Activated naive CD8-positive, alpha-beta T cell treated with anti-CD3 and anti-CD28 coated beads for 36 hours (primary cell): ENCODE measurements at places on chromosomes 16 and 17. TPM values are rescaled to one million over a fixed set of nuclear protein-coding genes. Genes with fewer than 3 reads are reported as not detected.

DNA sequence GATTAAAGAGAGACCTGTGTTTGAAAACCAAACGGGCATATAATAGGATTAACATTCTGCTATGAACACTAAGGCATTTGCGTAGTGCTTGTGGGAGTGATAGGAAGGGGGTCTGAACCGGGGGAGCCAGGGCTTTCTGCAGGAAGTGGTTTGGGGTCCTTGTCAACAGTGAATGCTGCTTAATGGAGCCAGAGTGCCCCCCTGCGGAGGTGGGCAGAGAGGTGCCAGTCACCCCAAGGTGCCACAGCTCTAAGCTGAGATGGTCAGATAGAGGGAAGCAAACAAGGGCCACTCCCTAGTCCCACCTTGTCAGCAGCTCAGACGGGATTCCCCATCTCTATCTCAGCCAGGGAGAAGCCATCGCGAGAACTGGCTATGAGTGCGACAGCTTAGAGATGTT, 17.7 kb downstream of the NAA60 start:
- H3K4me3 ChIP-seq, result no peak overlapping the region
- no peaks in the 10 kb centered on the region for H3K27me3 ChIP-seq
- peaks cover 49% of the 10 kb centered on the region for H3K4me1 ChIP-seq
- peaks cover 14% of the 10 kb centered on the region for H3K36me3 ChIP-seq
- peak overlapping the region; percentile 83 for H3K27ac ChIP-seq

DNA sequence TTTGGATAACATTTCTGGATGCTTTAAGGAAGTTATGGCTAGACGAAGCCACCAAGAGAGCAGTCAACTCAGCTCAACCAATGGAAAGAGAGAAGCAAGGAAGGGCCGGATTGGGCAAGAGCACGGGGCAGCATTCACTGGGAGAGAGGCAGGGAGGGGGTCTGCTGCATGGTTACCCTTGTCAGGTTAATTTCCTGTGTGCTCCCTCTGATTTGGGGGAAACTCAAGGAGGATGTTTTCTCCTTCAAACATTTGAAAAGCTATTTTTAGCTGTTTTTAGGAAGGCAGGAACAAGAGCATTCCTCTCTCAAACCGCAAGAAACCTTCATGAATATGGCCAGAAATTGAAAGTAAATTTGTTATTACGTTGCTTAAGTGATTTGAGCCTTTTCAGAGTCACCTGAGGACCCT, 118.5 kb upstream of the ZFHX3 start:
- DNase-seq, result no peak
- no peak overlapping the region for H3K4me3 ChIP-seq
- no peaks in the 10 kb centered on the region for H3K36me3 ChIP-seq
- peaks cover 4% of the 10 kb centered on the region for H3K4me1 ChIP-seq
- H3K27ac ChIP-seq, result no peak overlapping the region

DNA sequence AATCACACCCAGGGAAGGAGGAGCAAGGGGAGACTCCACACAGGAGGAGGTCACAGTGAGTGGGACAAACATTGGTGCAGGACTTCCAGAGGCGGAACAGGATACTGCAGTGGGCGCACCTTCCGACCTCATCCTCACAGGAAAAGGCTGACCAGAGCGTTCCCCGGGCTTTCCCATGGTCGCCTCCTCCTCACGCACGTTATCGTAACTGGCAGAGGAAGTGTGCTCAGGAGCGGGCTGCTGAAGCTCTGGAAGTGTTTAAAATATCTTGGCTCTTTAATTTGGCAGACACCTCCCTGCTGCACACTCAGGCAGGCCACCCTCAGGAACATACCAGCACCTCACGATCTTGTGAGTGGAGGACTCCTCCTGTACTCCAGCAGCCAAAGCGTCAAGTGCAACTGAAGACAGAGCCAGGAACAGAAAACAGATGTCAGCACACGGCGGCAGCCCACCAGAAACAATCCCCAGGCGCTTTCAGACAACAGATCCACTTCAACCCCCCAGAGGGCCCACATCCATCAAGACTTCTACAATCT, 17.5 kb downstream of the FANCA start:
- H3K27me3 ChIP-seq, result no peaks in the 10 kb centered on the region
- no peak overlapping the region for H3K27ac ChIP-seq
- no peaks in the 10 kb centered on the region for H3K4me1 ChIP-seq

DNA sequence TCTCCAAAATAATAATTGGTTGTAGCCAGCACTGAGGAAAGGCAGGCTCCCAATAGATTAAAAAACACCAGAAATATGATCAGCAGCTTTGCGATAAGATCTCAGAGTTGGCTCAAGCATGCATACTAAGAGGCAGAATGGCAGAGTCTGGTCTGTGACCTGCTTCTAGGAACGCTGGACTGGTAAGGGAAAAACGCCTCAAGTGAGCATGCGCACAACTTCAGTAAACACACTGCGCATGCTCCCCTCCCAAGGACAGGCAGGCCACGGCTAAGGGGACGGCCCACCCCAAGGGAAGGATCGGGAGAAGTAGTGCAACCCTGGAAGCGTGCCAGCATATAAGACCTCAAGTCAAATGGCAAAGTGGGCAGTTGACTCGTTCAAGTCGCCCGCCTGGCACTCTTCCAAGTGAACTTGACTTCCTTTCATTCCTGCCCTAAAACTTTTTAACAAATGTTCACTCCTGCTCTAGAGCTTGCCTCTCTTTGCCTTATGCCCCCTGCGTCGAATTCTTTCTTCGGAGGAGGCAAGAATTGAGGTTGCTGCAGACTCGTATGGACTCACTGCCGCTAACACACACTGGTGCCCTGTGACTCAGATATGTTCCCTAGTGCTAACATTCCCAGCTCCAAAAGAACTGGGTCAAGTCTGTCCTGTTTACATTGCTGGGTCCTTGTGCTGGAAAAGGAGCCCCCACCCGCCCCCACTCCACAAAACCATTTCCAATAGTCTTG, 22.4 kb upstream of the PRM1 start:
- H3K36me3 ChIP-seq, result no peaks in the 10 kb centered on the region
- no peak for DNase-seq
- no peak overlapping the region for H3K4me3 ChIP-seq
- H3K27ac ChIP-seq, result no peak overlapping the region
- peaks cover 13% of the 10 kb centered on the region for H3K4me1 ChIP-seq

- H3K4me1 ChIP-seq, result no peaks in the 10 kb centered on the region
- DNase-seq, result no peak
- no peaks in the 10 kb centered on the region for H3K36me3 ChIP-seq
- H3K4me3 ChIP-seq, result no peak overlapping the region
Measured at GRCh38 chr16:27922433-27922832, 141.1 kb downstream of the GSG1L start.

DNA sequence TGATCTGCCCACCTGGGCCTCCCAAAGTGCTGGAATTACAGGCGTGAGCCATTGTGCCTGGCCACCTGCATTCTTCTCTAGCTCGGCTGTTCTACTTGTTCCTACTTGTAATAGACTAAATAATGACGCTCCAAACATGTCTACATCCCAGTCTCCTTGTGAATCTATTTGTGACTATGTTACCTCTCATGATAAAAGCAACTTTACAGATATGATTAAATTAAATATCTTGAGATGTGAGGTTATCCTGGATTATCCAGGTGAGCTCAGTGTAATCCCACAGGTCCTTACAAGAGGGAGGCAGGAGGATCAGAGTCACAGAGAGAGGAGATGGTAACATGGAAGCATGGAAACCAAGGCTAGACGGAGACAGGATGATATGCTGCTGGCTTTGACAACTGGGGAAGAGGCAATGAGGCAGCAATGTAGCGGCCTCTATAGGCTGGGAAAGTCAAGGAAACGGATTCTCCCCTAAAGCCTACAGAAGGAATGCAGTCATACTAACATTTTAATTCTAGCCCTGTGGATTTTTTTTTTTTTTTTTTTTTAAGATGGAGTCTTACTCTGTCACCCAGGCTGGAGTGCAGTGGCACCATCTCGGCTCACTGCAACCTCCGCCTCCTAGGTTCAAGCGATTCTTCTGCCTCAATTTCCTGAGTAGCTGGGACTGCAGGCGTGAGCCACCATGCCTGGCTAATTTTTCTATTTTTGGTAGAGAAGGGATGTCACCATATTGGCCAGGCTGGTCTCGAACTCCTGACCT, 5.0 kb upstream of the LASP1 start:
- peaks cover 4% of the 10 kb centered on the region for H3K36me3 ChIP-seq
- no peak overlapping the region for H3K4me3 ChIP-seq
- no peak overlapping the region for H3K27ac ChIP-seq

DNA sequence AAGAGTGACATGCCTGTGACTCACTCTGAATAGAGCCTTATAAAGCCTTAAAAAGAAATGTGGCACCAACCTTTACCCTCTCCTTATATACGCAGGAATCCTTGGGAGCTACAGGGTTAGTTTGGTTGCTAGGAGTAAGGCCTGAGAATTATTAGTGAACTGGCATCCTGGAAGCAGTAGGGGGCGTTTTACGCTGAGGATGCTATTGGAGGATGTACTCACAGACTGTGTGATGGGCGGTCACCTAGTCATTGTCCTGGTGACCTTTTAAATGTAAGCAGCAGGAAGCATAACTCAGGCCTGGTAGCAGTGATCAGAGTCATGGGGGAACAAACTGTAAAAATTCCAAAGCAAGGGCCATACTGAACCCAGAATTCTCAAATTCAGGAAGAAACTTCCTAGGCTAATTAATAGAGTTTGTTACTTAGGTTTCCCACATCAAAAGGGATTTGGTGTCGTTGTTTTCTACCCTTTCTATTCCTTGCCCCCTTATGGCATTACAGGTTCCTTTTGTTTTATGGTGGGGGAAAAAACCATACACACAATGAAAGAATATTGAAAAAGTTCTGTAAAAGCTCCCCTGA, 153.8 kb downstream of the SNX11 start:
- peaks cover 22% of the 10 kb centered on the region for H3K4me1 ChIP-seq
- peaks cover 9% of the 10 kb centered on the region for H3K36me3 ChIP-seq
- H3K4me3 ChIP-seq, result no peak overlapping the region
- no peaks in the 10 kb centered on the region for H3K27me3 ChIP-seq
- DNase-seq, result no peak

- no peaks in the 10 kb centered on the region for H3K27me3 ChIP-seq
- peak overlapping the region; percentile 96 for H3K4me3 ChIP-seq
- peaks cover 26% of the 10 kb centered on the region for H3K4me1 ChIP-seq
Measured at GRCh38 chr16:5073279-5073629, 1.6 kb downstream of the ALG1 start.

- no peak overlapping the region for H3K27ac ChIP-seq
- no peaks in the 10 kb centered on the region for H3K27me3 ChIP-seq
- H3K4me3 ChIP-seq, result no peak overlapping the region
- no peak for DNase-seq
Measured at GRCh38 chr17:56111706-56112485, 41.4 kb upstream of the ANKFN1 start.

GRCh38 chr16:54928411-54929089, 2.1 kb upstream of the IRX5 start:
- peaks cover 14% of the 10 kb centered on the region for H3K36me3 ChIP-seq
- H3K4me1 ChIP-seq, result peaks cover 27% of the 10 kb centered on the region
- no peak overlapping the region for H3K27ac ChIP-seq
- peak overlapping the region; percentile 83 for H3K4me3 ChIP-seq

DNA sequence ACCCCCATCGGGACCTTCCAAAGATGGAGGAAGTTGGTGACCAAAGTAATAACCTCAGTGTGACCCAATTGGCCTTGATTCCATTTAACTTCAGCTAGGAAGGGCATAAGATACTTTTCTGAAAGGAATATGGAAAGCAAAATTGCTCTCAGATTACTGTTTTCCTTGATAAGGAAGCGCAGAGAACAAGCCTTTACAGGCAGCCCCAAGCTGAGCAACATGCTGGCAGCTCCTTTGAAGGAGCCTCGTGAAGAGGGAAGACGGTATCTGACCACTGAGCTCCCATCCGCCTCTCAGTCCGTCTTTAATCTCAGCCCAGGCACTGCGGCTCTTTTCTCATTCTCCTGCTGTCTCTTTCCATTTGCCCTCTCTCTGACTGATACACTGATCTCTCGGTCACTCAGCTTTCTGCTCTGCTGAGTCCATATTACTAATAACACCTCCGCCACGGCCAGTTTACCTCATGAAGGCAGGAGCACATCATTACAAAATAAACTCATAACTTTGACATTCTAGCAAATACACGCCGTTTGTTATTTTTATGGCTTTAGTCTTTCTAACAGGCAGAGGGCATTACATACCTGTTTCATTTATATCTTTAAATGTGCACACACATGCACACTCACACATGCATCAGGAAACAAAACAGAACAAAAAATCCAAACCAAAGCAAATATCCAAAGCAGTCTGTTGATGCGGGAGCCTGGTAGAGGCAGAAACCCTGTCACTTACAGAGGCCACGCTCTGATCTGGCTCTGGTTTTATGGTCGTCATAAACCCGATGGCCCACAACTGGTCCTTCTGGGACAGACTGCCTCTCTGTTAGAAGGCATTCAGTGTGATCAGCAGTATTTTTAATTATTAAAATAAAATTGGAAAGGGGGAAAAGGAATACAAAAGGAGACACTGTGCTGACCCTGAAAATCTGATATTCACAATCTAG, 183.2 kb downstream of the AATF start:
- no peak for DNase-seq
- H3K27ac ChIP-seq, result no peak overlapping the region
- H3K4me1 ChIP-seq, result no peaks in the 10 kb centered on the region
- H3K4me3 ChIP-seq, result no peak overlapping the region

DNA sequence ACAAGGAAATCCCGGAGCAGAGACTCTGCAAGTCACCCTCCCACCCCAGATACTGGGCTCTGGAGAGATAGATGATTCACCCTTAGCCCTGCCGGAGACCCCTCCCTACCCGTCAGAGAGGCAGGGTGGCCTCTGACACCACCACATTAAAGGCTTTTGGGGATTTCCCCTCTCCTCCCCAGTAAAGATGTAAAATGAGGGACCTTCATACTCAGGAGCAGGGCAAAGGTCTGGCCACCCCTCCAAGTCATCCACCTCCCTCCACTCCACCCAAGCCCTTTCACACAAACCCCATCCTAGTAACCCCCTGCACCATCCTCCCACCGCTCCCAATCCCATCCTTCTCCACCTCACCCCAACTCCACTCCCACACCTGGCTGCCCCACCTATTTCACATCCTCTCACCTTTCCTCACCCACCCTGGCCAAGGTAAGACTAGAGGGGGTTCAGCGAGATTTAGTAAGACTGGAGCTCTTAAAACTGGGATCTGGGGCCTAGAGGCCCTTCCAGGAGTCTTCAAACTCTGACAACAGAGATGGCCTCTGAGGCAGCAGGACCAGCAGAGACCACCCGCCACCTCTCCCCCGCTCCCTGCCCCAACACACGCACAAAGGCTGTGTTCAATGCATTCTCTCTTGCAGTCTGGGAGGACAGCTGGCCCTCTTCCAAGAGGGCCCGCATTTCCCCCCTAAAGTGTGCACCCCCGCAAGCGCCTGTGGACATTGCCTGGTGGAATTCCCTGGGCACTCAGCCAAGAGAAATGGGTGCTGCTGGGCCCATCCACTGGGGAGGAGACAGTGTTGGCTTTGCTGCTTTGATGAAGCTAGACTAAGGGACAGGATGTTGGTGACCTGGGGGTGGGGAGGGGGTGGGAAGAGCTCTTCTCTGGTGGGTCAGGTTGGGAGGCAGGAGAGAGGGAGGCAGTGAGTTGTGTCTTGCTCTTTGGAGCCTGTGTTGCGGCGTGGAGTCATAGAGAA, 1.1 kb downstream of the ABAT start:
- peak overlapping the region; percentile 88 for H3K4me3 ChIP-seq
- no peaks in the 10 kb centered on the region for H3K27me3 ChIP-seq
- peak overlapping the region; percentile 85 for H3K27ac ChIP-seq
- peak; percentile 74 for DNase-seq

GPR139 gene
- not detected for total RNA-seq

PTGES3L gene
- 1.8 TPM for total RNA-seq

PROCA1 gene
- 3.9 TPM for total RNA-seq

PRSS21 gene
- total RNA-seq, result 11.2 TPM

EFCAB5 gene
- 1.1 TPM for total RNA-seq

ZSCAN10 gene
- total RNA-seq, result not detected
